Osteocyte (in vitro differentiated cells): ENCODE measurements at places on chromosomes 2 and 18. TPM values are rescaled to one million over a fixed set of nuclear protein-coding genes. Genes with fewer than 3 reads are reported as not detected.

DNA sequence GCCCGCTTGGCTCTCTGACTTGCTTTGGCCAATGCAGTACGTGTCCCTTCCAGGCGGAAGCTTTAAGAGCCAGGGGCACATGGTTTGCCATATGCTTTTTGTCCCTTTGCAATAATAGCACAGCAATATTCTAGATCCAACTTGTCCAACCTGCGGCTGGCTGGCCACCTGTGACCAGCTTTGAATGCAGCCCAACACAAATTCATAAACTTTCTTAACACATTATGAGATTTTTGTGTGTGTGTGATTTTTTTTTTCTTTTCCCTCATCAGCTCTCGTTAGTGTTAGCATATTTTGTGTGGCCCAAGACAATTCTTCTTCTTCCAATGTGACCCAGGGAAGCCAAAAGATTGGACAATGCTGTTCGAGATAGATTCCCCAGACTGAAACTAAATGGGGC lies 119.3 kb upstream of the SIX3 start:
- peaks cover 54% of the 10 kb centered on the region for H3K27me3 ChIP-seq
- no peak overlapping the region for H3K27ac ChIP-seq
- H3K36me3 ChIP-seq = no peaks in the 10 kb centered on the region

DNA sequence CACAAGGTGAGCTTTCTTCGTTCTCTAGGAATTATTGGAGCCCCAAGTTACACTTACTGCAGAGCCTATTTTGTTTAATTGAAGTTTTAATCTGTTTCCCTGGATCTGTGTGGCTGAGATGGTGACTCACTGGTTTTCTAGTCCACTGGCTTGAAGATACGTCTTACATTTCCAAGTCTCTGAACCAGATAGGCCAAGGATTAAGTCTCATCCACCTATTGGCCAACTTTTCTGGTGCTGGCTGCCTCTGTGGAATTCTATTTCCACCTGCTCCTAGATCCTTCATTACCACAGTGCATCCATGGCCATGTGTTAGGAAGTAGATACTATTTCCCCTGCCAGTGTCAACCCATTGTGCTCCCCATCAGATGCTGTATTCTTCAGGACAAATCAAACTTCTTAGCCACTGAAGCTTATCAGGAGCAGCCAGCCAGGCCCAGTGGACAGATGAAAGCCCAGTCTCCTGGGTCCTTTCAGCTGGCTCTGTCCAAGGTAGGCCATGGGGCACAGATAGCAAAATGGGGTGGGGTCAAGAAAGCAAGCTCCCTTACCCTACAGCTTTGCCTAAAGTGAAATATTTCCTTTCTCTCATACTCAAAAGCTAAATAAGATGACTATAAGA lies 198.8 kb upstream of the TCF4 start:
- DNase-seq = no peak
- H3K36me3 ChIP-seq = no peaks in the 10 kb centered on the region

GRCh38 chr18:23238152-23238531 lies 102.9 kb downstream of the CABLES1 start:
- H3K27ac ChIP-seq = peak overlapping the region; percentile 82
- no peak for DNase-seq
- peak overlapping the region; percentile 1 for H3K4me3 ChIP-seq
- H3K4me1 ChIP-seq = peaks cover 57% of the 10 kb centered on the region
- H3K36me3 ChIP-seq = peaks cover 21% of the 10 kb centered on the region
- H3K27me3 ChIP-seq = no peaks in the 10 kb centered on the region

DNA sequence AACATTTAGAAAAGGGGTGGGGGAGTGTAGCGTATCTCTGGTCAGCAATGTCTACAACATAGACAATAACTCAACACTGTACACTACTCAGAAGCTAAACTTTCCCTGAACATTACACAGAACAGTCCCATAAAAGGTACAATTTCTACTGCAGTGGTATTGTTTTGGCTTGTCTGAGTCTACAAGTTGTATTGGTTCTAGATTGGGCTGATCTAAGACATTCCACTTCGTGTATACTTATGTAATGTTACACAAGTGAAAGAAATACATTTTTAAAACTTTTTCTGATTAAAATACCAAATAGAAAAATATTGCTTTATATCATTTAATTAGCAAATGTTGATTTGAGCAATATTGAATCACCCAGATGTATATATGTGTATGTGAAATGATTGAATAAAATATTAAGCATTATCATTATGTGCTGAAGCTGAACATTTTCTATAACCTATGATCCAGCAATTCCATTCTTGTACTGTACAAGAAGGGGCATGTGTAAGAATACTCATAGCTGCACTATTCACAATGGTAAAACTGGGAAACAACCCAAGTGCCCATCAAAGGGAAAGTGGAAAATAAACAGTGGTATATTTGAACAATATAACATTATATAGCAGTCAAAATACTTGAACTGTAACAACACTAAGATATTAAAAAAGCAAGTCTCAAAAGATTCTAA lies 52.4 kb downstream of the VSNL1 start:
- no peaks in the 10 kb centered on the region for H3K36me3 ChIP-seq
- no peak overlapping the region for H3K27ac ChIP-seq
- H3K4me1 ChIP-seq = no peaks in the 10 kb centered on the region
- no peak for DNase-seq
- no peaks in the 10 kb centered on the region for H3K27me3 ChIP-seq

DNA sequence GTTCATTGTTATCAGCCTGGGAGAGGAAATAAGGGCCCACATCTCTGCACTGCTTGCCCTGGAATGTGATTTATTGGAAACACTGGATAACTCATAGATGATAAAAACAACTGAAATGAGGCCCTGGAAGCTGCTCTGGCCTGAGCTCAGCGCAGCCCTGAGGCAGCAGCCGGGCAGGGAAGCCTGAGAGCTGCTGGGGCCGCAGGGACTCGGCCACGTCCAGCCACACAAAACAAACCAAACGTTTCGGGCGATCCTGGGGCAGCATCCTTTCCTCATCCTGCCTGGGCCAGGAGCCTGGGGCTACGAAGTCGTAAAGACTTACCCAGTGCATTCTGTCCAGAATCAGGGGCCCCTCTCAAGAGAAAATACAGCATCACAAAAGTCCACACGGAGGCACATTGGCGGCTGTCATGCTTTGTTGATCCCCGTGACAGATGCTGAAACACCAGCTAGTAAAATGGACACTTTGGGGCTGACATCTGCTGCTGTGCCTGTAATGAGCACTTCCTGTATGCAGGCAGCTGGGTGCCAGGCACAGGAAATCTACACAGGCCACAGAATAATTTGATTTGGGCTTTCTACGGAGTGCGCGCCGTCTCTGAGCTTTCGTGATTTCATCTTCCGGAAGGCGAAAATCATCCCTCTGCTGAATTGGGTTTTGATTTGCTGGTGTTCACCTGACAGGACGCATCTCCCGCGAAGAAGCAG lies 250.6 kb downstream of the EIPR1 start:
- H3K36me3 ChIP-seq = no peaks in the 10 kb centered on the region
- H3K4me3 ChIP-seq = no peak overlapping the region
- H3K27me3 ChIP-seq = peaks cover 4% of the 10 kb centered on the region
- DNase-seq = no peak

DNA sequence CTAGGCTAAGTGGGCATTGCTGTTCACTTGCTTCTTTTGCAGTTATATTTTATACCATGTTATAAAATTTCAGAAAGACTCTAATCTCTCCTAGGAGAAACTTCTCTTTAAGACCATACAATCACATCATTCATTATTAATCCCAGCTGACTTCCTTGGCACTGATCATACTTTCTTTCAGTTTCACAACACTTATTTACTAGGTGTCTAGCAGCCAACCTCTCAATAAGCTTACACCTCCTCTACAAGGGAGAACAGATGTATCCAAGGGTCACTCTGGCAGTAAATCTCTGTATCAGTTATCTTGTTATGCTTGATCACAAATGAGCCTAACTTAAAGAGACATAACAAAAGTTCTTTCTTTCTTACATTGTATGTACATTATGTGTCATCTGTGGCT lies 69.8 kb upstream of the EPB41L5 start:
- no peaks in the 10 kb centered on the region for H3K4me1 ChIP-seq
- no peaks in the 10 kb centered on the region for H3K27me3 ChIP-seq
- H3K36me3 ChIP-seq = peaks cover 7% of the 10 kb centered on the region
- H3K4me3 ChIP-seq = no peak overlapping the region
- H3K27ac ChIP-seq = no peak overlapping the region

GRCh38 chr2:20594957-20595356 lies 55.9 kb downstream of the HS1BP3 start:
- H3K4me1 ChIP-seq = peaks cover 61% of the 10 kb centered on the region
- peak overlapping the region; percentile 86 for H3K27ac ChIP-seq
- no peak overlapping the region for H3K4me3 ChIP-seq
- no peak for DNase-seq
- H3K27me3 ChIP-seq = no peaks in the 10 kb centered on the region

DNA sequence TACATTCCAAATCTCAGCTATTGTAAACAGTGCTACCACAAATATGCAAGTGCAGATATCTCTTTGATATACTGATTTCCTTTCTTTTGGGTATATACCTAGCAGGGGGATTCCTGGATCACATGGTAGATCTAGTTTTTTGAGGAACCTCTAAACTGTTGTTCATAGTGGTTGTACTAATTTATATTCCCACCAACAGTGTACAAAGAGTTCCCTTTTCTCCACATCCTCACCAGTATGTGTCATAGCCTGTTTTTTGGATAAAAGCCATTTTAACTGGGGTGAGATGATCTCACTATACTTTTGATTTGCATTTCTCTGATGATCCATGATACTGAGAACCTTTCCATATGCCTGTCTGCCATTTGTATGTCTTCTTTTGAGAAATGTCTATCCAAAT lies 6.3 kb upstream of the CCNT2 start:
- DNase-seq = no peak
- no peak overlapping the region for H3K27ac ChIP-seq
- H3K4me3 ChIP-seq = no peak overlapping the region
- H3K4me1 ChIP-seq = no peaks in the 10 kb centered on the region
- H3K27me3 ChIP-seq = peaks cover 11% of the 10 kb centered on the region

GRCh38 chr2:124131276-124131675 lies 106.2 kb downstream of the CNTNAP5 start:
- H3K36me3 ChIP-seq = no peaks in the 10 kb centered on the region
- no peaks in the 10 kb centered on the region for H3K27me3 ChIP-seq
- no peak overlapping the region for H3K4me3 ChIP-seq

GRCh38 chr2:218366621-218367414 lies 10.2 kb downstream of the CATIP start:
- no peaks in the 10 kb centered on the region for H3K27me3 ChIP-seq
- no peak overlapping the region for H3K27ac ChIP-seq
- H3K36me3 ChIP-seq = no peaks in the 10 kb centered on the region

DNA sequence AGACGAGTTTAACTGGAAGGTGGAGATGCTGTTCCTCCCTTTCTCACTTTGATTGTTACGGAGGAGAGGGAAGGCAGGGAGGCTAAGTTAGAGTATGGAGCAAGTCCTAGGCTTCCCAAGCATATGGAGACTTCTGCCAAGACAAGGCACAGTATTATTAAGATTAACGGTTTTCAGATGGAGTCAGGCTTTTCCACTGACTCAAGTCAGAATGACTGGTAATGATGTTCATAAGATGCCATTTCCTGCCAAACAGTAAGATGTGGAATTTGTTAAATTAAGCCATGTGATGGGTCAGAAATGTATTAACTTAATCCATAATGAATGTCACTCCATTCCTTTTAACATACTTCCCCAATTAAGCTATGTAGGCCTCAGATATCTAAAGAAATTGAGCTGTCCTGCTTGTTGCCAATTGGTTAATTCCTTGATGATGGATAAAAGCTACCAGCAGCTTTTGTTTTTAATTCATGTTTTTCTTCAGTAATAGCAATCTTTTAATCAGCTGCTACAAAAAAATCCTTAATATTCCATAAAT lies 383.7 kb downstream of the ZNF521 start:
- no peak overlapping the region for H3K4me3 ChIP-seq
- H3K36me3 ChIP-seq = no peaks in the 10 kb centered on the region
- H3K27me3 ChIP-seq = no peaks in the 10 kb centered on the region

- H3K4me3 ChIP-seq = no peak overlapping the region
- H3K4me1 ChIP-seq = no peaks in the 10 kb centered on the region
- H3K27ac ChIP-seq = no peak overlapping the region
- DNase-seq = no peak
These were observed 61.4 kb downstream of the SOS1 start for GRCh38 chr2:39059366-39059952.

GRCh38 chr2:218169757-218170546 lies 3.2 kb upstream of the CXCR1 start:
- no peak overlapping the region for H3K4me3 ChIP-seq
- no peaks in the 10 kb centered on the region for H3K4me1 ChIP-seq
- no peak overlapping the region for H3K27ac ChIP-seq
- peaks cover 56% of the 10 kb centered on the region for H3K27me3 ChIP-seq
- no peak for DNase-seq

DNA sequence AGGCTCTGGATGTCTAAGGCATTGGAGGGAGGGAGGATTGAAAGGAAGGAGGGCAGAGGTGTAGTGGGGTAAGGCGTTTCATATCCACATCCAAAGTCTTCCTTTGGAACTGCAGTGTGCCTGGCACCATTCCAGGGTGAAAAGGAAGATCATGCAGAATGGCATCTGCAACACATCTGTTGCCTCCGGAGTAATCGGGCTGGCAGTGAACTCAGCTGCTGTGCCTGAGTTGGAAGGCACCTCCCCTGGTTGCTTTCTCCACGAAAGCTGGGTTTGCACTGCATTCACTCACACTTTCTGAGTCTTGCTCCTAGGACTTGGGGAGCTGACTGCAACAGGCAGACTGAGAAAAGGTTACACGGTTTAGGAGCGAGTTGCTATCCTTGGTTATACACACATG lies 30.3 kb upstream of the SEC11C start:
- no peak overlapping the region for H3K27ac ChIP-seq
- H3K4me1 ChIP-seq = no peaks in the 10 kb centered on the region
- no peaks in the 10 kb centered on the region for H3K36me3 ChIP-seq
- H3K27me3 ChIP-seq = peaks cover 89% of the 10 kb centered on the region

DNA sequence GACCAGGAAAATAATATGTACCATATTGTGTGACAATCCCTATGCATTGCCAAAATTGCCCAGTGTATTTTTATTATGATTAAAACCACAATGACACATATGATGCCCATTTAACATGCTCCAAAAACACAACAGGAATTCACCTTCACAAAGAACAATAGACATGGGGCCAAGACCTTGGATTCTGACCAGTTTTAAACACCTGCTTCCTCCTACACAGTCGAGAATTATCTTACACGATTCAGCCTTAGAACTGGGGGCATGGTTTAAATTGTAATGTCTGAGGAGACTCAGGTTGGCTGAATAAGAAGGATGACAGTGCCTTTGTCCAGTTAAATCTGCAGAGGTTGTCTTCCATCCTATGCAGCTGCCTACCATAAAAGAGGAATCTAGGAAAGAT lies 212.7 kb downstream of the PLCL1 start:
- no peaks in the 10 kb centered on the region for H3K4me1 ChIP-seq
- DNase-seq = no peak
- no peak overlapping the region for H3K27ac ChIP-seq
- peaks cover 3% of the 10 kb centered on the region for H3K27me3 ChIP-seq
- no peaks in the 10 kb centered on the region for H3K36me3 ChIP-seq

Gene NDC80
- total RNA-seq = 7.9 and 9.4 TPM in 2 replicates

Gene DSC2
- 1.2 and 1.6 TPM in 2 replicates for total RNA-seq

Gene FTCDNL1
- 0.76 TPM in 1 of 2 replicates, not detected in the other for total RNA-seq

Gene NFE2L2
- 98.4 and 100 TPM in 2 replicates for total RNA-seq

Gene NABP1
- total RNA-seq = 10.6 and 12.2 TPM in 2 replicates

Gene DSC1
- total RNA-seq = not detected in 2 replicates
